ENCODE measurements at places on chromosomes 5 and 9. TPM values are rescaled to one million over a fixed set of nuclear protein-coding genes. Genes with fewer than 3 reads are reported as not detected.

Gene SEMA5A
- total RNA-seq: 69.0 TPM

Gene ASS1
- total RNA-seq: 52.0 TPM

Gene RANBP3L
- 2.0 TPM for total RNA-seq

Gene FOXI1
- total RNA-seq: not detected

Gene FGF10
- 9.4 TPM for total RNA-seq

Gene SV2C
- 3.1 TPM for total RNA-seq

Gene KCNMB1
- 1.4 TPM for total RNA-seq

Gene NR6A1
- total RNA-seq: 3.2 TPM

Gene WHRN
- 16.6 TPM for total RNA-seq

Gene GABRA1
- 16.5 TPM for total RNA-seq

Gene IL4
- not detected for total RNA-seq

Gene LCN15
- not detected for total RNA-seq

Gene CDC25C
- 3.8 TPM for total RNA-seq

Gene LCN1
- total RNA-seq: 13.0 TPM

Gene BASP1
- 193 TPM for total RNA-seq

Gene PTGR1
- 44.8 TPM for total RNA-seq

Gene ARRDC1
- 27.5 TPM for total RNA-seq

Gene FREM1
- total RNA-seq: 20.4 TPM

Gene COL23A1
- total RNA-seq: 6.9 TPM

Gene FAM221B
- not detected for total RNA-seq

Gene TMEM161B
- 70.0 TPM for total RNA-seq

Gene PTPN3
- total RNA-seq: 5.6 TPM

Gene PLPP7
- total RNA-seq: 15.3 TPM

Gene EGFL7
- total RNA-seq: 36.1 TPM

All from camera-type eye (tissue), 1 donor.